ENCODE measurements at places on chromosomes 12 and 14. TPM values are rescaled to one million over a fixed set of nuclear protein-coding genes. Genes with fewer than 3 reads are reported as not detected.

DNA sequence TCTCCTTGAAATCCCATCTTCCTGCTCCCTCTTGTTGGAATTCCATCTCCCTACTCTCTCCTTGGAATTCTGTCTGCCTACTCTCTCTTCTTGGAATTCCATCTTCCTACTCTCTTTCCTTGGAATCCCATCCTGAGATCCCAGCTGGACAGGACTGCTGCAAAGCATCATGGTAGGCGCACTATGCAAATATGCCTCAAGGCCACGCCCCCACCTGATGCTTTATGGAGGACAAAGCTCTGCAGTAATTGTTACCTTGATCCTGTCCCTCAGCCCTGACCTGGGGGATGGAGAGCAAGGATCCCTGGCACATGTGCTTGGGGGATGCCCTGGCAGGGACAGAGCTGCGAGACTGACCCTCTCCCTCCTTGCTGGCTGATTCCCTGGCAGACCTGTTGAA lies 185.6 kb downstream of the TBX5 start:
- DNase-seq = no peak

Gene COL2A1
- not detected for polyA plus RNA-seq

GRCh38 chr12:48237162-48237561 lies 34.1 kb upstream of the OR10AD1 start:
- no peak for DNase-seq

- DNase-seq = no peak
These were observed 38.6 kb upstream of the GNG2 start for GRCh38 chr14:51821822-51822221.
